ENCODE measurements at places on chromosomes 6 and 20.

- no peak for DNase-seq
These were observed 89.4 kb downstream of the C6orf118 start for GRCh38 chr6:165220045-165220444.

DNA sequence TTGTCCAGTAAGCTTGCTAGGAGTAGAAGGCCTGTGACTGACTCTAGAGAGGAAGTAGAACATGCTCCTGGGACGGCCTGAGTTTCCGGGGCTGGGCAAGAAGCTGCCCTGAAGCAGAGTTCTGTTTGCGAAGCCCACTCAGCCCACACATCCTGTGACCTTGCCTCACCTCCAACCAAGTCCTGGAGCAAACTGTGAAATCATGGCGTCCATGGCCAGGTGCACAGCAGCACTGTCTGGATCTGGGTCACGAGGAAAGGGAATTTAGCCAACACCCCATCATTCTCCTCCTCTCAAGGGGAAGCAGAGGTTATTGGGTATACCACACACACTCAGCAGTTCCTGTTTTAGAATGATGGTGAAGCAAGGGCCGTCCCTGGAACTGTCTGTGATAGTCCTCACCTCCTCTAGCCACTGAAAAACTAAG, 87.5 kb downstream of the CRYBG1 start:
- DNase-seq, result no peak

GRCh38 chr6:168054765-168055560, 24.0 kb downstream of the FRMD1 start:
- DNase-seq, result no peak

GRCh38 chr20:51696304-51697071, 71.7 kb downstream of the ATP9A start:
- DNase-seq, result no peak

DNA sequence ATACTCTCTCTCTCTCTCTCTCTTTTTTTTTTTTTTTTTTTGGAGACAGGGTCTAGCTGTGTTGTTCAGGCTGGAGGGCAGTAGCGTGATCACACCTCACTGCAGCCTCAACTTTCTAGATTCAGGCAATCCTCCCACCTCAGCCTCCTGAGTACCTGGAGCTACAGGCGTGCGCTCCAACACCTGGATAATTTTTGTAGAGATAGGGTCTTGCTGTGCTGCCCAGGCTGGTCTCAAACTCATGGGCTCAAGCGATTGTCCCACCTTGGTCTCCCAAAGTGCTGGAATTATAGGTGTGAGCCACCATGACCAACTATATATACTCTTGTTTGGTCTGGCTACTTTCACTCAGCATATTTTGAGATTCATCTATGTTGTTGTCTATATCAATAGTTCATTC, 154.9 kb downstream of the ZFAND3 start:
- DNase-seq, result no peak

DNA sequence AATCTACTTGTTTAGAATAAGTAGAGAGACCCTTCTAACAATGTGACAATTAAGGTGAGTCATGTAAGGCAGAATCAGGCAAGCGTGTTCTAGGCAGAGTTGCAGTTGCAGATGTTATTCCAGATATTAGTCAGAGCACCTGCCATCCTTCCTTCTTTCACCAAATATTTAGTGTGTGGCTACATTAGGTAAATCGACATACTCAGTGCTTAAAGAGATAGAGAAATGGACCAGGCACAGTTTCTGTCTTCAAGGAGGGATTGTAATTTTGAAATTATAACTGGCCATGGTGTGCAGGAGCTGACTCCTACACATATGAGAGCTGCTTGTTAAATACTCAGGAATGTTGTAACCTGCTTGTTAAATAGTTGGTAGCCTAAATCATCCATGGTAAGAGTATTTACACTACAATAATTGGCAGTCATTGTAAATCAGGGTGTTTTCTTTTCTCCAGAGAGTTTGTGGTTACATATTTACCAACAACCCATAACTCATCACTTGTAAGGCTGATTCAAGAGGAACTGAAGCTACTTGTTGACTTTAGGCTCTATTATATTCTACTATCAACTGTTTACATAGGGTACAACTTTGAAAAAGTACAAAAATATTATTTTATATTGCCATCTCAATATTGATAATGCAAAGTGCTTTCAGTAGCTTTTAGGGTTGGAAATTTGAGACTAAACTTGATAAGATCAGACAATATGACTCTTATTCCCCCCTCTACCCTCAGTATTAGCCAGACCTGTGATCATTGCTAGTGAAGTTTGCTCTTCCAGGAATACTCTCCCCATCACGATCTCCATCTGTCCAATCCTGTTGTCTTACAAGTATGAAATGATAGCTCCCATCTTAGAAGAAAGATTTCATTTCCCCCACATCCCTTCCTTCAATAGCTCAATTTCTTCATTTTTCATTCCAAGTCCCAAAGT, 607.1 kb downstream of the COL12A1 start:
- no peak for DNase-seq

DNA sequence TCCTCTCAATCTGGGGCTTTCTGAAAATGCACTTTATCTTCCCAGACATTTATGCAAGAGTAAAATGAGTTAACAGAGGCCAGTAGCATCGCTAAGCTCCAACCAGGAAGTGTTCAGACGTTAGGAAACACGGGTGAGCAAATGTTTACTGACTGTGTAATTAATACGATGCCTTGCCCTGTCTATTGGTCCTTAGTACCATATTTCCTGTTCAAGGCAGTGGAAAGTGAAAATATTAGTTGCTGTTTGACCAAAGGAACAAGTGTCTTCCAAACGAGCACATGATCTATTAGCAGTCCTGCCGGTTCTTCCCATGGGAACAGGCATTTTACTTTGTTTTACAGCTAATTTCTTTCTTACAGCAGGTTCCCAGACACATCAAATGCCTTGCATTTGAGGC, 311.1 kb upstream of the JAG1 start:
- no peak for DNase-seq

DNA sequence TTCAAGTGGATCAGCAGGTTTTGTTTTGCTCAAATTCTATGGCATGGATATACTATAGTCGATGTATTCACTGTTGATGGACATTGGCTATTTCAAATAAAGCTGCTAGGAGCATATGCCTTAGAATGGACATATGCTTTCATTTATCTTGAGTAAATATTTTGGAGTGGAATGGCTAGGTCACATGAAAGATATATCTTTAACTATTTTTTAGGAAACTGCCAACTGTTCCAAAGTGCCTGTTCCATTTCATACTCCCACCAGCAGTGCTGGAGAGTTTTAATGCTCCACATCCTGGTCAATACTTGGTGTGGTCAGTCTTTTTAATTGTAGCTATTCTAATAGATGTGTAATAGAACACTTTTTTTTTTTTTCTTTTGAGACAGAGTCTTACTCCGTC, 81.1 kb upstream of the PIM1 start:
- DNase-seq, result no peak

GRCh38 chr6:21075986-21076385, 517.6 kb upstream of the SOX4 start:
- no peak for DNase-seq

GRCh38 chr6:105733556-105734162, 330.8 kb upstream of the PREP start:
- no peak for DNase-seq

DNA sequence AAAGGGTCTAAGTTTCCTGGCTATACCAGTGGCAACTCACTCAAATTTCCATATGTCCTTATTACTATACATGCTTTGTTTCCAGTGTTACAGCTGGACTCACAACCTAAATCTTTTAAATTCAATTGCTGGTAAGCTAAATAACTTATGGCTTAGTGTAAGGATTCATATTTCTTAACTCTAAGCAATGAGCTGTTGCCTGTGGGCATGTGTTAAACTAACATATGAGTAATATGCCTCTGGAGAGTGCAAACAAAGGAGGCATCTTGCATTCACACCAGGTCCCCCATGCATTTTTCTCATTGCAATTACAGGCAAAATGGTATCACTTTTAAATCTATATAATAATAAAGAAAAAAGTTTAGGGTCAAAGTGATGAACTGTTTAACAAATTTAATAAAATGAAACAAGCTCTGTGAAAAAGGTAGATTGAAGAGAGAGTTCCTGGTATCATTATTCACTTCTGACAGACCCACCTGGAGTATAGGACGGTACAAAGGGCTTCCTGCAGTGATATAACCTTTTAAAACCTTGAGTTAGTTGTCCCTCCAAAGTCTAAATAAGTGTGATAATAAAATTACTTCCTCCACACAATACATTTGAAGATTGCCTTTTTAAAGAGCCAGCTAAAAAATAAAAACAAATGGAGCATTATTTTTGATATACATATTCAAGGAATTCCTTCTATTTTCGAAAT, 57.6 kb upstream of the HMGCLL1 start:
- no peak for DNase-seq

GRCh38 chr6:133079901-133080300, 161.3 kb upstream of the EYA4 start:
- no peak for DNase-seq

- no peak for DNase-seq
These were observed 66.5 kb downstream of the ILRUN start for GRCh38 chr6:34630040-34630439.

DNA sequence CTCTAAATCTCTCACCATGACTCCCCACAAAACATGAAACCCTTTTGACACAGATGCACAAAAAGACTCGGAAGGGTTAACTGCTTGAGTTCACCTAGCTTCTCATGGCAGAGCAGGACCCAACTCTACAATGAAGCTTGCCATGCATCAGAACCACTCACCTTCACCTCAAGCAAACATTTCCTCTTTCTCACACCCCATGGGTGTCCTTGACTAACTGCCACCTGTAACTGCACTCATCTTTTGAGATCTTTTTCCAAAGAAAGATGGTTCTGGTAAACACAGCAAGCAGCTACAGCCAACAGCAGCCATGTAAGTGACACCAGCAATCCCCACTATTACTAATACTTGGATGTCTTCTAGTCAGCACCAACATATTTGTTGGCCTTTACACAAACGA, 76.5 kb downstream of the EFHC1 start:
- DNase-seq, result no peak

DNA sequence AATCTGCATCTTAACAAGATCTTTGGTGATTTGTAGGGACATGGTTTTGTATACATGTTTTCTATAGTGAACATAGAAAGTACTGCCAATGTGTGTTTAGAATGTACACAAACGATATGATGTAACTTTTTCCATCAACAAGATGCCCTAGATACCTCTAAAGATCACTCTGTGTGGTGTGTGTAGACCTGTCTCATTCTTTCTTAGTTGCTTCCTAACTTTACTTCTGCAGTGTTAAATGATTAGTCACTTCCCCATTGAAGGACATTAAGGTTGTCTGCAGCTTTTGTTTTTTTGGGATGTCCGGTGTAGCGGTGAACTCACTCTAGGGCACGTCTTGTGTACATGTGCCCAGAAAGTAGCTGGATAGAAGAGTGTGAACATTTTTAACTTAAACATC, 35.9 kb downstream of the CDYL start:
- no peak for DNase-seq

- DNase-seq, result no peak
These were observed 2.6 kb downstream of the CD164 start for GRCh38 chr6:109379711-109380110.

DNA sequence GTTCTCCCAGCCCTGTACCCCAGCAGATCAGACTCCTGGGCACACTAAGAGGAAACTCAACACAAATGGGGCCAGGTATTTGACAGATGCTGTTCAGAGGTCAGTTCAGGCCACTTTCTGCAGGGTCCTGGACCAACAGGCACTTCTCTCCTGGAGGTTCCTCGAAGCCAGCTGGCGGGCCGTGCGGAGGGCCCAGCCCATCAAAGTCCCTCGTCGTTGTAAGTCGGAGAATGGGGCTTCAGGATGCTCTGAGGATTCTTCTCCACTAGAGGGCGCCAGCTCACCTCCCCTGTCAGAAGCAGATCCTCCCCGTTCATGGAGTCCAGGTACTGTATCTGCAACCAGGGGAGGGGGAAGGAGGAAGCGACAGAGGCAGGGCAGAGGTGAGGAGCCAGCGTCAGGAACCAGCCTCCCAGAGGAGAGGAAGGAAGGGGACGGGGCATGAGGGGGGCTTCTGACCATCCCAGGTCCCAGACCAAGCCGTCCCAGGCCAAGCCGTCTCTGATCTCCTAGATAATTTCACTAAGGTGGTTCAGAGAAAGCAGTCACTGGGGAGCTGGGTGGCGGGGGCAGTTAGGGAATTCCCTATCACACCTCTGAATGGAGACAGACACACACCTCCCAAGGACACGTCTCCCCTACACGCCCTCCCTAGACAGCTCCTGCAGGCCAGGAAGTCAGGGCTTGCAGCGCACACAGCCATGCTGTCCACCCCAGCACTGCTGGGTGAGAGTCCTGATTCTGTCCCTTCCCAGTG, 11.7 kb upstream of the FAM83C start:
- DNase-seq, result peak; percentile 84

GRCh38 chr20:61445741-61446140, 193.7 kb downstream of the CDH4 start:
- DNase-seq, result no peak

- no peak for DNase-seq
These were observed 5.7 kb downstream of the SESN1 start for GRCh38 chr6:109088995-109089394.

DNA sequence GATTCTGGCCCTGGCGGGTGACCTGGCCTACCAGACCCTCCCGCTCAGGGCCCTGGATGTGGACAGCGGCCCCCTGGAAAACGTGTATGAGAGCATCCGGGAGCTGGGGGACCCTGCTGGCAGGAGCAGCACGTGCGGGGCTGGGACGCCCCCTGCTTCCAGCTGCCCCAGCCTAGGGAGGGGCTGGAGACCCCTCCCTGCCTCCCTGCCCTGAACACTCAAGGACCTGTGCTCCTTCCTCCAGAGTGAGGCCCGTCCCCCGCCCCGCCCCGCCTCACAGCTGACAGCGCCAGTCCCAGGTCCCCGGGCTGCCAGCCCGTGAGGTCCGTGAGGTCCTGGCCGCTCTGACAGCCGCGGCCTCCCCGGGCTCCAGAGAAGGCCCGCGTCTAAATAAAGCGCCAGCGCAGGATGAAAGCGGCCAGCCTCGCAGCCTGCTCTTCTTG, 868 bp upstream of the SLC2A4RG start:
- no peak for DNase-seq

GRCh38 chr6:37323580-37323979, 30.2 kb upstream of the RNF8 start:
- DNase-seq, result no peak

GRCh38 chr20:19839053-19839452, 81.0 kb downstream of the RIN2 start:
- DNase-seq, result no peak

DNA sequence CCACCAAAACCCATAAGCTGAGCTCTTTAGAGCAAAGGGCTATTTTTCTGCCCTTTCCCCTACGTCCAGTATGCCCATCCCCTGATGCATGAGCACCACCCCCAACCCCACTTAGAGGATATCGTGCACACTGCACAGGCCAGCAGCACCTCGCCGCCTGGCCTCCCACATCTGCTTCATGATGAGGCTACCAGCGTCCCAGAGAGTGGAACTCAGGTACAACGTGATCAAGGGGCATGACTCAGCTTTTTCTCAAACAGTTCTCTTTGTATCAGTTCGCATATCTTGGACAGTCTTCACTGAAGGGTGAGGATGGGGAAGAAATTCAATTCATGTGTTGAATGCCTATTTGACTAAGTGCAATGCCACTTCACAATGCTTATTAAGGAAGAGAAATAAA, 81.9 kb upstream of the QKI start:
- DNase-seq, result no peak

All from activated T-cell treated with anti-CD3 and anti-CD28 coated beads for 24 hours (primary cell).